Activated T-helper 17 cell treated with anti-CD3 and anti-CD28 coated beads, Interleukin-2, amount 50 U/mL, for 72 hours (primary cell): ENCODE measurements at places on chromosomes 7 and 10.
A peak's percentile ranks its signal among the peaks of the same experiment; 100 is the strongest.

DNA sequence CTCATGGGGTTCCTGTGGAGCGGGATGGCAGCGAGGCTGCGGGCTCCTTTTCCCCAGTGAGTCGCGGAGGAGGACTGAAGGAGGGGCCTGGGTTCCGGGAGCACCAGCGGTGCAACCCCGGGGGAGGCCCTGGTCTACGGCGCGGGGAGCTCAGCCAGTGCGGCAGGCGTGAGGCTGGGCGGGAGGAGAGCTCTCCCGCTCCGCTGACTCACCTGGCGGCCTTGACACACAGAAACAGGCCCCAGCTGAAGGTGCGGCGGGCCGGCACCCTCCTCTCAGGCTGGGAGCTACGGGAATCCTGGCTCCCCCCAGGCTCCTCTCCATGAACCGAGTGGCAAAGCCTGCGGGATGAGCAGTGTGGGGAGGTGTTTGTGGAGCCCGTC is 6.8 kb upstream of the NOM1 start:
- H3K36me3 ChIP-seq: no peaks in the 10 kb centered on the region
- no peak overlapping the region for H3K27ac ChIP-seq
- ATAC-seq: peak; percentile 44
- H3K4me1 ChIP-seq: no peaks in the 10 kb centered on the region
- peaks cover 28% of the 10 kb centered on the region for H3K27me3 ChIP-seq
- H3K4me3 ChIP-seq: peak overlapping the region; percentile 22

DNA sequence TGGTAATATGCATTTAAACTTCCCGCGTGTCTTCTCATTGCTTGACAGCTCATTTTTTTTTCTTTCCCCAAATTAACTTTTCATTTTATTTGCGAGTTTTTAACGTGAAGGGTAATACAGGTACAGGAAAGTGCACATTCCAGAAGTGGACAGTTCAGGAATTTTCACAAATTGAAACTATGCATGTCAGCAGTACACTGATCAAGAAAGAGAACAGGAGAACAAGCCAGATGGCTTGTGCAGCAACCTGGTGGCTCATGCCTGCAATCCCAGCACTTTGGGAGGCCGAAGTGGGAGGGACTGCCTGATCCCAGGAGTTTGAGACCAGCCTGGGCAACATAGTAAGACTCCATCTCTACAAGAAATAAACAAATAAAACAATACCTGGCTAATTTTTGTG is 28.5 kb downstream of the ARL5B start:
- peaks cover 6% of the 10 kb centered on the region for H3K4me1 ChIP-seq
- H3K27ac ChIP-seq: no peak overlapping the region
- no peak overlapping the region for H3K4me3 ChIP-seq
- no peak for ATAC-seq
- H3K27me3 ChIP-seq: no peaks in the 10 kb centered on the region
- H3K36me3 ChIP-seq: no peaks in the 10 kb centered on the region

- no peak overlapping the region for H3K27ac ChIP-seq
- peaks cover 3% of the 10 kb centered on the region for H3K27me3 ChIP-seq
- no peaks in the 10 kb centered on the region for H3K4me1 ChIP-seq
Observed at GRCh38 chr7:159114096-159114495, 30.6 kb downstream of the VIPR2 start.

DNA sequence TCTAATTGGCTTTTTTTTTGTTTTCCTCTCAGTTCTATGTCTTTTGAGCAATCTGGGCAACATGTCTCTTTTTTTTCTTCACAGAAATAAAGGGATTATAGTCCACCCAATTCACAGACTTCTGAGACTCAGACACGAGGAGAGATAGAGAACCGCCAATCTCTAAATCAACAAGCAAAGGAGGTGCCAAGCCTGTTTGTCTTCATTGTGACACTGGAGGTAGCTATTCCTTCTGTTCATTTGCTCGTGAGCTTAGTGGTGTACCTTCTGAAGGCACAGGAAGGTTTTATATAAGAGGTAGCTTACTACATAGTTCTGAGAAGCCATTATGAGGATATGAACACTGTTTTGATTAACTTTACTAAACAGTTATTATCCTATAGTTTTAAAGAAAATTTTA is 6.1 kb downstream of the EPHB6 start:
- no peak for ATAC-seq
- no peaks in the 10 kb centered on the region for H3K27me3 ChIP-seq
- no peak overlapping the region for H3K27ac ChIP-seq
- no peak overlapping the region for H3K4me3 ChIP-seq
- H3K4me1 ChIP-seq: peaks cover 8% of the 10 kb centered on the region

- no peak for ATAC-seq
- peaks cover 60% of the 10 kb centered on the region for H3K36me3 ChIP-seq
- H3K27ac ChIP-seq: no peak overlapping the region
- peaks cover 4% of the 10 kb centered on the region for H3K4me1 ChIP-seq
Observed at GRCh38 chr7:97868788-97869187, 3.4 kb downstream of the ASNS start.

DNA sequence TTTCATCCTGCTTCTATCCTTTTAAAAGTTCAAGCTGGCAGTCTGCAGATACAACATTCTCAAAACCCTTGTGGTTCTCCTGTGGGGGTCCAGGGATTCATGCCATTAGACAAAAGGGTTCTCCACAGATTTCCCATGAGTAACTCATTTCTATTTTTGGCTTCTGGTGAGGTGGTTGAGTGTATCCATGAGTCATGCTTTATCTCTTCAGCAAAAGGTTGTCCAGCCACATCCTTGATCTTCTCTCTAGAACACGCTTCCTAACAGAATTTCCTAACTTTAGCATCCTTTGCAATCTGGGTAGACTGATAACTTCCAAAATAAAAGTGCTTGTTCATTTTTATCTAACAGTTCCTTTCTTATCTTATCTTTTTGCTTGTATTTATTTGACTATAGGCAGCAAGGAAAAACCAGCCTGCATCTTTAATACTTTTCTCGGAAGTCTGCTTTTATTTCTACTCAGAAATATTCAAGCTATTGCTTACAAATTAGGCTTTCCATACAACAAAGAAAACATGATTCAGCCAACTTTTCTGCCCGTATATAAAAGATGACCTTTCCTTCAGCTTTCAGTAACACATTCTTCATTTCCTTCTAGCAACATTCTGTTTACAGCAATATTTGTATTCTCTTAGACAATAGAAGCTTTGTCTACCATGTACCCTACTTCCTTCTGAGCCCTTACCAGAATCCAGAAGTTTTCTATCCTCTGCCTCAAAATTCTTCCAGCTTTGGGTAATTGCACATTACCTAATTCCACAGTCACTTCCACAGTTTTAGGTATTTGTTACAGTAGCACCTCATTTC is 79.3 kb upstream of the IL6 start:
- H3K36me3 ChIP-seq: no peaks in the 10 kb centered on the region
- peaks cover 16% of the 10 kb centered on the region for H3K27me3 ChIP-seq
- no peak overlapping the region for H3K4me3 ChIP-seq
- peak; percentile 43 for ATAC-seq
- H3K27ac ChIP-seq: no peak overlapping the region

- no peak for ATAC-seq
- peaks cover 16% of the 10 kb centered on the region for H3K4me1 ChIP-seq
- H3K27ac ChIP-seq: no peak overlapping the region
- no peaks in the 10 kb centered on the region for H3K27me3 ChIP-seq
Observed at GRCh38 chr7:77269360-77270093, 69.9 kb upstream of the FGL2 start.

- no peaks in the 10 kb centered on the region for H3K27me3 ChIP-seq
- H3K27ac ChIP-seq: no peak overlapping the region
- no peak for ATAC-seq
- H3K36me3 ChIP-seq: no peaks in the 10 kb centered on the region
- H3K4me3 ChIP-seq: no peak overlapping the region
Observed at GRCh38 chr7:50287129-50287528, 17.4 kb upstream of the IKZF1 start.

- peaks cover 57% of the 10 kb centered on the region for H3K4me1 ChIP-seq
- no peaks in the 10 kb centered on the region for H3K27me3 ChIP-seq
- peaks cover 3% of the 10 kb centered on the region for H3K36me3 ChIP-seq
- peak overlapping the region; percentile 90 for H3K27ac ChIP-seq
Observed at GRCh38 chr10:22625516-22626290, 88.7 kb downstream of the PIP4K2A start.

- ATAC-seq: no peak
- no peak overlapping the region for H3K27ac ChIP-seq
- H3K4me3 ChIP-seq: no peak overlapping the region
- no peaks in the 10 kb centered on the region for H3K36me3 ChIP-seq
- H3K27me3 ChIP-seq: peaks cover 4% of the 10 kb centered on the region
- no peaks in the 10 kb centered on the region for H3K4me1 ChIP-seq
Observed at GRCh38 chr7:102883098-102883860, 29.5 kb upstream of the LRRC17 start.

GRCh38 chr7:106288263-106288662 is 3.5 kb upstream of the NAMPT start:
- H3K4me1 ChIP-seq: peaks cover 14% of the 10 kb centered on the region
- no peaks in the 10 kb centered on the region for H3K27me3 ChIP-seq
- peak overlapping the region; percentile 34 for H3K4me3 ChIP-seq
- ATAC-seq: no peak
- peaks cover 22% of the 10 kb centered on the region for H3K36me3 ChIP-seq

DNA sequence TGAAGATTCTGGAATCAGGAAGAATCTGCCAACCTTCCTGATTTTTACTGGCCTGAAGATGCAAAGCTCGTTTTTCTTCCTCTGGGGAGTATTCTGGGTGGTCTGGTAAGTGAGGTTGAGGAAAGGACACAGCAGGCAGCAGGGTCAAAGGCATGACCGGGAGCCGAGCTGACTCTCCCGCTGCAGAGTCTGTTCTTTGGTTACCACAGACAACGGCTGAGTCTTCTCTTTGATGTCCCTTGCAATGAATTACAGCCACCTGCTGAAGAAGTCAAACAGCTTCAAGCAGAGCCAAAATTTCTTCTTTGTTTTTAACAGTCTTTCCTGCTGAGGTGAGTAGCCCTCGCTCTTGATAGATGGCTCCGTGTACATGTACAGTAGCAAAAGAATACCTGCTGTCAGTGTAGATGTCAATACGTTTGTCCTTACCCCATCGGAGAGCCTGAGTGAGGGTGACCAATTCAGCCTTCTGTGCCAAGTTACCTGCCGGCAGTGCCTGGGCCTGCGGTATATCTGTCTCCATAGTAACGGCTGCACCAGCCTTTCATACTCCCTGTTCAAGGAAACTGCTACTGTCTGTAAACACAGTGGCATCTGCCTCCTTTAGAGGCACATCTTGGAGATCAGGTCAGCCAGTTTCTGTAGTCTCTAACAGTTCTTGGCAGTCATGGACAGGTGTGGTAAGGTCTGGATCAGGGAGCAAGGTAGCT is 76.4 kb downstream of the PRR15 start:
- no peak overlapping the region for H3K27ac ChIP-seq
- H3K4me3 ChIP-seq: no peak overlapping the region
- peaks cover 3% of the 10 kb centered on the region for H3K27me3 ChIP-seq
- ATAC-seq: no peak
- no peaks in the 10 kb centered on the region for H3K36me3 ChIP-seq

- ATAC-seq: no peak
- peaks cover 7% of the 10 kb centered on the region for H3K4me1 ChIP-seq
- H3K27me3 ChIP-seq: no peaks in the 10 kb centered on the region
- H3K4me3 ChIP-seq: no peak overlapping the region
- no peak overlapping the region for H3K27ac ChIP-seq
- H3K36me3 ChIP-seq: no peaks in the 10 kb centered on the region
Observed at GRCh38 chr7:17005271-17005670, 123.5 kb upstream of the AGR3 start.

DNA sequence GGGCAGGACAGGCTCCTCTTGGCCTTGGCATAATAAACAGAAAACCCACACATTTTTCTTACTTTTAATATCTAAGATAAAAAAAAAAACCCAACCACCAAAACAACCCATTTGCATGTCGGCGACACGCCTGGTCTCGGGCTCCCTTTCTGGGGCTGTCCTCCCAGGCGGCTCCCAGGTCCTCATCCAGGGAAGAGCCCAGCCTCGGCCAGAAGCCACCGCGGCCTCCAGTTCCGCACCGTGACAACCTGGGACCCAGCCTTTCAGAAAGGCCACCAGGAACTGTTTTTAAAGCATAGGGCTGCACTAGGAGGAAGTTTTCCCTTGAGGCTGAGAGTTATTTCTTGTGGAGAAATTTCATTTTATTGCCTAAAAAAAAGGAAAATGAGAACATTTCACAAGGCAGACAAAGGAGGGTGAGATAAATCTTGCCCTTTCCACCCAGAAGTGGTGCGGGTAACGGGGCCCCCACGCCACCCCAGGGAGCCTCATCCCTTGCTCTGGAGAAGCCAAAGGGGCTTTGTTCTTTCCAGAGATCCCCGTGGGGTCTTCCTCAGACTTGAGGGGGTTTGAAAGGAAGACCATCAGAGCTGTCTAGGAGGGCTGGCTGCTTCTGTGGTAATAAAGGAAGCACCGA is 39.2 kb upstream of the MKRN1 start:
- H3K4me3 ChIP-seq: no peak overlapping the region
- no peak overlapping the region for H3K27ac ChIP-seq
- H3K36me3 ChIP-seq: no peaks in the 10 kb centered on the region

DNA sequence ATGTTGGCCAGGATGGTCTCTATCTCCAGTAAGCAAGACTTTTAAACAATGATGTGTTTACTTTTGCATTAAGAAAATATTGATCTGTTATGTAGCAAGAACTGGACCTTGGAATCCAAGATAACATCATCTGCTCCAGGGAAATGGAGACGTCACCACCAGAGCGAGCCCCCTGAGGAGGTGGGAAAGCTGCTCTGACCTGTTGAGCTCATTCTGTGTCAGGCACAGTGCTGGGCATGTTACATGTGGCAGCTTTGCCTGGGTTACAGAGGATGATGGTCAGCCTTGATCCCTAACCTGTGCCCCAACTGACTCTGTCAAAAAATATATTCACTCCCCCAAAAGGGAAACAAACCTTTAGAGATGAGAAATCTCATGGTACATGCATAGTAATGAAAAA is 436.3 kb downstream of the SORCS1 start:
- no peaks in the 10 kb centered on the region for H3K4me1 ChIP-seq
- no peak for ATAC-seq
- no peaks in the 10 kb centered on the region for H3K36me3 ChIP-seq
- H3K27me3 ChIP-seq: no peaks in the 10 kb centered on the region

DNA sequence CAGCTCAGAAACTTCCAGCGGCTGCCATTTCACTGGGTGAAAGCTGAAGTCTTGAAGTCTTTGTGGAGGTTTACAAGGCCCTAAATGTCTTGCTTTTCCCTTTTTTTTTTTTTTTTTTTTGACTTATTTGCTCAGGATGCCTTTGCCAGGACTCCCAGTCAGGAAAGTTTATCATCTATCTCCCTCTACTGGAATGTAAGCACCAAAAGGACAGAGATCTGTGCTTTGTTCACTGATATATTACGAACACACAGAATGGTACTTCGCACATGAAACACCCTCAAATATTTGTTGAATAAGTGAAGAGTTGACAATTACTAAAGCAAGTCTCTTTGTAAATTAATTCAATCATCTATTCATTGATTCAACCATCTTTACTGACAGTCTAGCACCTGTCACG is 23.2 kb downstream of the ABCB4 start:
- no peak for ATAC-seq
- peaks cover 20% of the 10 kb centered on the region for H3K27me3 ChIP-seq
- H3K4me1 ChIP-seq: no peaks in the 10 kb centered on the region
- no peak overlapping the region for H3K27ac ChIP-seq
- H3K4me3 ChIP-seq: no peak overlapping the region

- H3K27ac ChIP-seq: no peak overlapping the region
- no peak for ATAC-seq
- no peaks in the 10 kb centered on the region for H3K36me3 ChIP-seq
- no peaks in the 10 kb centered on the region for H3K4me1 ChIP-seq
Observed at GRCh38 chr7:95863623-95864022, 91.3 kb downstream of the DYNC1I1 start.

- H3K27me3 ChIP-seq: peaks cover 7% of the 10 kb centered on the region
- no peak overlapping the region for H3K4me3 ChIP-seq
- no peak overlapping the region for H3K27ac ChIP-seq
- no peaks in the 10 kb centered on the region for H3K4me1 ChIP-seq
- H3K36me3 ChIP-seq: no peaks in the 10 kb centered on the region
Observed at GRCh38 chr7:110645060-110645459, 445.9 kb upstream of the LRRN3 start.

- no peaks in the 10 kb centered on the region for H3K36me3 ChIP-seq
- H3K27me3 ChIP-seq: no peaks in the 10 kb centered on the region
- H3K4me3 ChIP-seq: no peak overlapping the region
- ATAC-seq: no peak
- no peak overlapping the region for H3K27ac ChIP-seq
Observed at GRCh38 chr7:41247143-41247865, 455.6 kb downstream of the INHBA start.
